ENCODE measurements at places on chromosomes 4 and X.

DNA sequence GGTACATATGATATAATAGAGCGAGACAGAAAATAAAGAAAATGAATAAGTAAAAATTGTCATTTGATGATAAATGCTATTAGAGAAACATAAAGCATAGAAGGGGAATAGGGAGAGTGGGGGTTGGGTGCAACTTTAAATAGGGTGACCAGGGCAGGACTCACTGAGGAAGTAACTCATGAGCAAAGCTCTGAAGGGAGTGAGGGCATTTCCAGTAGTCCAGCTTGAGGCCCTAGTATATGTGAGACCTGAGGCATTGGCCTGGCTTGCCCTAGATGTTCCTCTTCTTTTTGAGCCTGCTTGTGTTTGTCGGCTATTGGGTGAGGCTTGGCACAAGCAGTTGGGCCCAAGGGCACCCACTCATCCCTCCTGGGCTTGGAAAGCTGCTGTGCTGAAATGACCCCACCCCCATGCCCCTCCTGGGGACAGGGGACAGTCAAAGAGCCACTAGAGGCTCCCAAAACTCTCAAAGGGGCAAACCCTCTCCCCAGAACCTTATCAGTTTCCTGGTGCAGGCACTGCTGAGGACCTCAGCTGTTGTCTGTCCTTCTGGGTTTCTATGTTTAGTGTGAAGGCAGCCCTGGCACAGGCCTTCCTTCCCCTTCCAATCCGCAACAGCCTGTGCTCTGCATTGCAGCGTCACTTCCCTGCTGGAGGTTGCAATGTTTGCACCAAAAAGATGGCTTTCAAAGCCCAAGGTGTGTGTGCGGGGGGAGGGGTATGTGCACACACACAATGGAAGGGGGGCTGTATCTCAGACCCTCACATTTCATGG lies 40.1 kb downstream of the APLN start:
- H3K36me3 ChIP-seq, result no peaks in the 10 kb centered on the region
- H3K27ac ChIP-seq, result no peak overlapping the region
- no peaks in the 10 kb centered on the region for H3K27me3 ChIP-seq
- no peak overlapping the region for H3K4me3 ChIP-seq

GRCh38 chrX:18971506-18971905 lies 12.4 kb downstream of the PHKA2 start:
- H3K27ac ChIP-seq, result no peak overlapping the region
- no peaks in the 10 kb centered on the region for H3K36me3 ChIP-seq

DNA sequence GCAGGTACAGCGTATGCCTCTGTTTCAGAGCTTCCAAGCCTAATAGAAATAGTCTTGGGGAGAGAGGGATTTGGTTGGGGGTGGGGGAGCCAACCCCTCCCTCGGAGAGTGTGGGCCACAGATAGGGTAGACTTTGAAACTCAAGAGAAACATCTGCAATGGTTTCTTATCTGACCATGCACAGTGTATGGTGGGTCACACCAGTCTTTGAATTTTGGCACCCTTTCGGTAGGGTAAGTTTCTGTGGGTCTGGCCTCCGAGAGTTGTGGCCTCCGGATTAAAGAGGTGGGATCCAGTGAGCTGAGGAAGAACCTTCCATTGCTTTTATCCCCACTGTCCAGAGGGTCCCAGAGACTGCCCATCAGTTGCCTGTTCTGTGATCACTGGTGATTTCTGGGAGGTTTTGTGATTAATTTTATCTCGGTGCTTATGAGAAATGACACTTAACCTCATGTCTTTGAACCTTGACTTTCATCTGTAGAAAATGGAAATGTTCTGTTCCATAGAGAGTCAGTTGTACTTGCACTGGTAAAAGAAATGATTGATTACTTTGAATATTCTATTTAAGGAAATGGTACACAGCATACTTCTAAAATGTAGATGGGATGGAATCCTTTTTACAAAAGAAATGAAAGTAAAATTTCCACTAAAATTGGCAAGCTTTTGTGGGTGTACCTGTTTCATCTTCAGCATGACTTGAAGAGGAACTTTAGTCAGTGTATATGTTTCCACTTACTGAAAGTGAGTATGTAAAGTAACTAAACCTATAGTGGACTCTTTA lies 62.7 kb downstream of the TMEM131L start:
- no peaks in the 10 kb centered on the region for H3K27me3 ChIP-seq
- H3K36me3 ChIP-seq, result no peaks in the 10 kb centered on the region
- peaks cover 36% of the 10 kb centered on the region for H3K4me1 ChIP-seq
- H3K27ac ChIP-seq, result peak overlapping the region; percentile 62

- H3K27me3 ChIP-seq, result no peaks in the 10 kb centered on the region
- H3K4me1 ChIP-seq, result peaks cover 46% of the 10 kb centered on the region
- H3K4me3 ChIP-seq, result no peak overlapping the region
- no peak for DNase-seq
- H3K27ac ChIP-seq, result no peak overlapping the region
These were observed 113.4 kb upstream of the LIMCH1 start for GRCh38 chr4:41424522-41424921.

DNA sequence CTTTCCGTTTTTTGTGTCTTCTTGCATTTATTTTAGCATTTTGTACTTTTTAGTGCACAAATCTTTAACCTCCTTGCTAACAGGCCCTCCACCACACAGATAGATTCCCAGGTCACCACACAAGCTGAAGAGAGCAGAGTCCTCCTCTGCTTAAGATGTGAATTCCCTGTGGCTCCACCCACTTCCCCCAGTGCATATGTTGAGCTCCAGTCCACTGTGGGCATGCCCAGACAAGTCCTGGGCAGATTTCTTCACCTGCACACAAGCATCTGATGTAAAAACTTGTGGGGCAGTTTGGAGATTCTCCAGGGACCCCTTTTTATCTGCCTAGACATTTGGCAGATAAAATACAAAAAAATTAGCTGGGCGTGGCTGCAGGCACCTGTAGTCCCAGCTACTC lies 19.8 kb upstream of the PASD1 start:
- no peaks in the 10 kb centered on the region for H3K4me1 ChIP-seq
- DNase-seq, result no peak
- H3K4me3 ChIP-seq, result no peak overlapping the region
- no peak overlapping the region for H3K27ac ChIP-seq
- no peaks in the 10 kb centered on the region for H3K27me3 ChIP-seq

Data from upper lobe of left lung (tissue), 6 donors.